Muscle of leg (tissue), 16 donors: ENCODE measurements at places on chromosomes 1 and 21. TPM values are rescaled to one million over a fixed set of nuclear protein-coding genes. Genes with fewer than 3 reads are reported as not detected.

The SV2A gene
- 2.7 TPM for total RNA-seq

The OLFM3 gene
- total RNA-seq, result 0.40 TPM

GRCh38 chr1:44808063-44808937, at the start of gene BTBD19:
Gene BTBD19, plus strand, starts transcription at chr1:44808523. Its CDS starts 298 bp downstream, at chr1:44808821.
- peak; percentile 97 for DNase-seq

- no peak for DNase-seq
These were observed 7.6 kb downstream of the DFFB start for GRCh38 chr1:3864884-3865283.

DNA sequence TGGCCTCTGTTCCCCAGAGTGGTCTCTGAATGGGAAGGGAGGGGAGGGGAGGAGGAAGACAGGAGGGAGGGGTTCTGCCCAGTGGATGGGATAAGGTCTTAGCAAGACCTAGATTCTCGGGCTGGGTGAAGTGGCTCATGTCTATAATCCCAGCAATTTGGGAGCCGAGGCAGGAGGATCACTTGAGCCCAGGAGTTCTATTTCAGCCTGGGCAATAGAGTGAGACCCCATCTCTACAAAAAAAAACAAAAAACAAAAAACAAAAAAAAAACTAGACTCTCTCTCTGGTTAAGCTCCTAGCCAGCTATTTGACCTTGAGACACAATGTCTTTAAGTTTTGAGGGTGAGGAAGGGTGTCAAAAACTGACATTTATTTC, 11.4 kb downstream of the UQCRHL start:
- no peak for DNase-seq
